ENCODE measurements at places on chromosomes 12 and 14.

GRCh38 chr12:57744194-57744776, 554 bp upstream of the TSPAN31 start:
- peak; percentile 59 for DNase-seq

DNA sequence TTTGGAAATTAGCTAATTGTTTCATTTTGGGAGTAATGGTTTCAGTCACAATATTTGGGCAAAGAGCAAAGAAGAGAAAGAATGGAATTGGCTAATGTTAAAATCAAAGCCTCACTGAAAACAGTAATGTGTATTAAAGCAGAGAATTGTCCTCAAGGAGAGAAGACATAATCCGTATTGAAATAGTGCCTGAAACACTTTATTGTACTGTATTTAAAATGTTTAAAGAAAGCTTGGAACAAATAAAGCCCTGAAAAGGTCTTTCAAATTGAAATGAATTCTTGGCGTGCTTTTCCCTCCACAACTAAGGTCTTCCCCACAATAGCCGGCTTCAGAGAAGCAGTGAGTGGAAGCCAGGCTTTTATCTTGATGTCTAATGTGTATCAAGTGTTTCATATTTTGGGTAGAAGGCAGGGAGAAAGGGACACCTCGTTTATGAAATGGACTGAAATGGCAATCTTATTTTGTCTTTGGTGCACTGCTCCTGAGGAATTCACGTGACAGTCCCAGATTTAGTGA, 212.9 kb upstream of the CRY1 start:
- no peak for DNase-seq

- DNase-seq: no peak
These were observed 317.6 kb downstream of the DPF3 start for GRCh38 chr14:72576258-72576657.

- no peak for DNase-seq
These were observed 81.7 kb upstream of the PRB2 start for GRCh38 chr12:11477110-11477509.

GRCh38 chr12:97886511-97887176, 424.0 kb downstream of the RMST start:
- no peak for DNase-seq

DNA sequence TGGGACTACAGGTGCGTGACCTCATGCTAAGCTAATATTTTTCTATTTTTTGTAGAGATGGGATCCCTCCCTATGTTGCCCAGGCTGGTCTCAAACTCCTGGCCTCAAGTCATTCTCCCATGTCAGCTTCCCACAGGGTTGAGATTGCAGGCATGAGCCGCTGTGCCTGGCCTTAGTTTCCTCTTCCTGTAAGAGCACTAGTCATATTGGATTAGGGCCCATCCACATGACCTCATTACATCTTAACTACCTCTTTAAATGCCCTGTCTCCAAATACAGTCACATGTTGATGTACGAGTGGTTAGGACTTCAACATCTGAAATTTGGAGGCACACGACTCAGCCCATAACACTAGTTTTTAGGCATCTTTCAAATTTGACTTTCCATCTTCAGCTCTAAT, 72.2 kb upstream of the RASSF3 start:
- no peak for DNase-seq

DNA sequence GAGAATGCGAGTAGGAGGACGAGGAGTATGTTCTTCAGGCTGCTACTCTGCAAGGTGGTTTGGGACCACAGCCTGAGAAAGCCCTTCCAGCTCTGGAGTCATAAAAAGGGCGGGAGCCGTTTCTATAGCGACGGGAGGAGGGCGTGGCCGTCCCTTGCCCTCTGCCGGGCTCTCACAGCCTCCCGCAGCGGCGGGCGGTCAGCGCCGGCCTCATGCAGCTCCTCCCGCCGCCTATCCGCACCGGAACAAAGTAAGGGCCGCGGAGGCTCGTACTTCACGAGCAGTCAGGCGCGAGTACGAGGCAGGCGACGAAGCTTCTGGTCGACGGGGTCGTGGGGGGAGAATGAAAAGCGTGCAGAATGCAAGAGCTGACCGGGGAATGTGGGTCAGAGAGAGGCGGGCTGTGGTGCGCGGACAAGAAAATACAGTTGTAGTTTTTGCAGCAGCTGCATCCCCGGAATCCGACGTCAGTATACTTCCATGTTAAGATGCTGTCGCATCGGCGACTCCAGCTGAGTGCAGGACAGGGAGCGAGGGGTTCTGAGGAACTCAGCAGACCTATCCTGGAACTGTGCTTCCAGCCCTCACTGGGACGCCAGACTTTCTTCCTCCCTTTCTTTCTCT, at the start of gene DYRK4:
Gene DYRK4 (plus strand): TSS at position 175 of the 624 bp plus-strand sequence. CDS start 38 bp downstream, at position 213.
- no peak for DNase-seq

DNA sequence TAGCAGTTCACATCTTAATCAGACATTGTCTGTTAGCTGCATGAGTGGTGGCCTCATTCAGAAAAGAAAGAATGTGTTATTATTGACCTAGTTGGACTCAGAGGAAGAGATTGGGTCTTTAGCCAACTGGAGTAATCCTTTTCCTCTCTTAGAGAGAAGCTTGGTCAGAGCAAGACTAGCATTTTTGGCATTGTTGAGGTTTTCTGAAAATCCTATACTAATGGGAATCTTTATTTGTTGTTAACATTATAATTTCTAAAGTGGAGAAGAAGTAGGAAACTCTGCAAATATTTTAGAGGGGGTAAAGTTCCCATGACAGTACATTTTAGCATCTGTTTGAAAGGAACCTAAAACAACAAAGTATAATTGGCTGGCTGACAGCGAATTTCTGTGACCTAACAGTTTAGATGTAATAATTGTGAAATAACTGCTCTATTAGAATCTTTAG, 9.7 kb downstream of the TOX4 start:
- no peak for DNase-seq

DNA sequence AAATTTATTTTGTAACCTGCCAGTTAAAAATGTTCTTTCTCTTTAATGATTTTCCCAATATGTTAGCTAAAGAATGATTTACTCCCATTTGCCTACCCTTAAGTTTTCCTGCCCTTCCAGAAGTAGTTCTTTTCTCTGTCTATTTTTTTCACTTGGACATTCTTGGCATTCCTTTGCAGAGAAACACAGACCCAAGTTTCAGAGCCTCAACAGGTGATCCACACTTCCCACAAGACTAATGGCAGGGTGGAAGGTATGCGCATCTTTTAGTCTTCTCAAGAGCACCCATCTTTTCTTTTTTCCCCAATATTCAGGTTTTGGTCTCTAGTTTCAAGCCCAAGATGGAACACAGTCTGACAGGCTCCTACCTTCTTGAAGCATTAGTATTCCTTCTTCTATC, 420.7 kb downstream of the ADAMTS20 start:
- DNase-seq: no peak

Measured in activated CD4-positive, alpha-beta T cell treated with anti-CD3 and anti-CD28 coated beads for 24 hours (primary cell).